ENCODE measurements at places on chromosomes 2 and 18.
A peak's percentile ranks its signal among the peaks of the same experiment; 100 is the strongest.

DNA sequence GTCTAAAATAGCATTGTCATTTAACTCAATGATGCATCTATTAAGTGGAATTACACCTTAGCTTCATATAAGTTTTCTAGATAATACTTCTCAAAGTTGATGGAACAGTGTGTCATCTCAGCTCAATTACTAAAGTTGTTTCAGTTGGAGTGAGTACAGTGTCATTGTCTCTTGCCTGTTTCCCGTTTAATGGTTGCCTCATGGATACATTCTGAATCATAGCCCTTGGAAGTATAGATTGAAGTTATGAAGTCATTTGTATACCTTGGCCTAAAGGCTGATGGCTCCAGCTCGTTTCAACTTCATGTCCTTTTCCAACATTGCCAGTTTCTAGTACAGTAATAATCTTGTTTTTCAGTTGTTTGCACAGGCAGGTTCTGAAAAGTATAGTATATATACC lies 130.5 kb upstream of the NOSTRIN start:
- DNase-seq = no peak

DNA sequence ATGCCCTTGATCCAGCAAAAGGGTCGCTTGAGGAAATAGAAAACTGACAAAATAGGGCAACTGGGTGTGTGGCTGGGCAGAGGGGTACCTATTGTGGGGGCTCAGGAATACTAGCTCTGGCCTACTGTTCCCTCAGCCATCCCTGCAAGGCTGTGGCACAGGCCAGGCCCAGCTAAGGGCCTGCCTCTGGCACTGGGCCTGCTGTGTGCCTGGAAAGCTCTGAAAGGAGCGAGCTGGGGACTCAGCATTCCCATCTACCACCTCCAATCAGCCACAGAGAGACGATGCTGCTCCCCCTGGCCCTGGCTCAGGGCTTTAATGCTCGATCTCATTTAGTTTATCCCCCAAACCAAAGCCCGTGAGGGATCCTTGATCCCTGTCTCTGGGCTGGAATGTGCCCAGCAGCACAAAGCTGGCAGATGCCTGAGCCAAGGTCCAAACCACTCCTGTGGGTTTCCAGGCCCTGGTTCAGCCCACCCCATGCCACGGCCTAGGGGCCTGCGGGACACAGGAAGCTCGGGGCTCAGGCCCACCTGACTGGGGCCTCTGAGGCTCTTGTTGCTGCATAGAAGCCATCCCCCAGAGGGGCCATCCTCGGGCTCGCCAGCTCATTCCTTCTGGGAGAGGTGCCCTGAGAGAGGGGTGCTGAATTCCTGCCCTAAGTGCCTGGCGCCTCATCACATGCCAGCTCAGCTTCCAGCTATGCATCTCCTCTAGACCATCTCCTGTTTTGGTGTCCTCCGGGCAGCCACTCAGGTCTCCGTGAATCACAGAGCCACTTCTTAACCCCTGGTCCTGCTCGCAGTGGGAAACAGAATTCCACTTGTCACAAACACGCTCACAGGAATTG lies 43.0 kb upstream of the KCNF1 start:
- DNase-seq = peak; percentile 16

GRCh38 chr2:36394804-36395203 lies 39.2 kb downstream of the CRIM1 start:
- no peak for DNase-seq

DNA sequence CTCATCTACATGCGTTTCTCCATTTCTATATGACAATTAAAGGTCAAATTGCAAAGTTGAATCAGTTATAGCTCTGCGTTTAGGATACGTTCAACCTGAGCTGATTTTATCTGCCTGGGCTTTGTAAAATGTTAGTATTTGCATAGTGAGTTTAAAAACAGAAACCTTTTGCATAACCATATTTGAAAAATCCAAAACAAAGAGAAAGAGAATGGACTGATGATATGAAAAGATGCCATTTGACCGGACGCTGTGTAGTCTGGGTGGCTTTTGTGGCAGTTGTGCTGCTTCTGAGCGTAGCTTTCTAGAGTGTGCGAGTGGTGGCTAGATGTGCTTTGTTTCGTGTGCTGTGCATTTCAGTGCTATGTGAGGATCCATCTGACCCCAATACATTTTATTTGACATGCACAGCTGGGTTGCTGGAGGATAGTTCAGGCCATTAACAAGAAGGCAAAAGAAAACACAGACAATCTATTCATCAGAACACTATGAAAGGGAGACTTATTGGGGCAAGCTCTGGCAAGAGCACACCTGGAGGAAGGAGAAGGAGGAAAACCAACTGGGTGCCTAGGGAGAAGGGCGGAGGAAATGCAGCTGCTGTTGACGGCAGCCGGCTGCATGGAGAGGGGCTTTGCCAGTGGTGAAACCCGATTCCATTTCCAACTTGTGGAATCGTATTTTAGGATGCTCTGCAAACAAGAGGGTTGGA lies 126.8 kb downstream of the ACOXL start:
- no peak for DNase-seq

GRCh38 chr2:40367652-40368051 lies 84.2 kb downstream of the SLC8A1 start:
- DNase-seq = no peak

DNA sequence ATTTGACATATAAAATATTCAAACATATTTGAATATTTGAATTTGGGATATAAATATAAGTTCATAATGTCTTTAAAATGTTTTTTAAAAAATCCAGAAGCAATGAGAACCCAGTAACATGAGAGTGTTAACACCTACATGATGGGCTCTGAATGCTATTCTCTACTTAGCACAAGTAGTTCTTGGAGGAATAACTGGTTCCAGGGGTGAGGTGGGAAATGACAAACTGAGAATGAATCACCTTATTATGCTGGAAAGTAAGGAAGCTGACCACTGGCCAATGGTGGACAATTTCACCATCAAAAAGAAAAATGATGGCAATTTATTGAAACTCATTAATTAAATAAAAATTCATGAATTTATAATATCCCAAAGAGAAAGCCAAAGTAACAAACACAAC lies 79.6 kb upstream of the NABP1 start:
- DNase-seq = no peak

GRCh38 chr2:134550566-134551164 lies 168.1 kb downstream of the TMEM163 start:
- DNase-seq = no peak

GRCh38 chr18:74268175-74268574 lies 23.6 kb downstream of the CYB5A start:
- no peak for DNase-seq

GRCh38 chr2:154696369-154696768 lies 2.1 kb upstream of the KCNJ3 start:
- no peak for DNase-seq

- no peak for DNase-seq
These were observed 958.3 kb downstream of the TSN start for GRCh38 chr2:122713800-122714199.

GRCh38 chr2:20929721-20930120 lies 106.8 kb upstream of the LDAH start:
- no peak for DNase-seq

DNA sequence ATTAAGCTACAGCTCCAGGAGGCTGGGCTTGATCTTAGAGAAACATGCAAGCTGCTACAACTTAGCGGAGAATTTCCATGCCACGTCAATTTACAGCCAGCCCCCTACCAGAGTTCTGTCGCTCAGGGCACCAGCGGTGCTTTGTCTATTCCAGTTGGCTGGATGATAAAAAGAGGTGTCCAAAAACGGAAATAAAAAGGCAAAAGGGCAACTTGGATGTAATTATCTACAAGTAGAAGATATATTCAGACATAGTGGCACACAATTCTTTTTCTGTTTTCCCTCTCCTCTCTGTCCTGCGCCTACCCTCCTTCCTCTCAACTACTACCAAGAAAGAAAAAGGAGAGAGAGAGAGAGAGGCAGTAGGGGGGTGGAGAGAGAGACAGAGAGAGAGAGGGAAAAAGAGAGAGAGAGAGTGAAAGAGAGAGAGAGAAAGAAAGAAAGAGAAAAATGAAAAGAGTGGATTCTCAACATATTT lies 363 bp upstream of the RFTN2 start:
- DNase-seq = no peak

DNA sequence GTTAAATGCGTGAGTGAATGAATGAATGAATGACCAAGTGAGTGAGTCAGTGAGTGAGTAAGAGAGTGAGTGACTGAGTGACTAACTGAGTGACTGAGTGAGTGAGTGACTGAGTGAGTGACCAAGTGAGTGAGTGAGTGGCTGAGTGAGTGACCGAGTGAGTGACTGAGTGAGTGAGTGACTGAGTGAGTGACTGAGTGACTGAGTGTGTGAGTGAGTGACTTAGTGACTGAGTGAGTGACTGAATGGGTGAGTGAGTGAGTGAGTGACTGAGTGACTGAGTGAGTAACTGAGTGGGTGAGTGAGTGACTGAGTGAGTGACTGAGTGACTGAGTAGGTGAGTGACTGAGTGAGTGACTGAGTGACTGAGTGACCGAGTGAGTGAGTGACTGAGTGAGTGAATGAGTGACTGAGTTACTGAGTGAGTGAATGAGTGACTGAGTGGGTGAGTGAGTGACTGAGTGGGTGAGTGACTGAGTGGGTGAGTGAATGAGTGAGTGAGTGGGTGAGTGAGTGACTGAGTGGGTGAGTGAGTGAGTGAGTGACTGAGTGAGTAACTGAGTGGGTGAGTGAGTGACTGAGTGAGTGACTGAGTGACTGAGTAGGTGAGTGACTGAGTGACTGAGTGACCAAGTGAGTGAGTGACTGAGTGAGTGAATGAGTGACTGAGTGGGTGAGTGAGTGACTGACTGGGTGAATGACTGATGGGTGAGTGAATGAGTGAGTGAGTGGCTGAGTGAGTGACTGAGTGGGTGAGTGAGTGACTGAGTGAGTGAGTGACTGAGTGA lies 11.3 kb downstream of the MAL start:
- DNase-seq = no peak

DNA sequence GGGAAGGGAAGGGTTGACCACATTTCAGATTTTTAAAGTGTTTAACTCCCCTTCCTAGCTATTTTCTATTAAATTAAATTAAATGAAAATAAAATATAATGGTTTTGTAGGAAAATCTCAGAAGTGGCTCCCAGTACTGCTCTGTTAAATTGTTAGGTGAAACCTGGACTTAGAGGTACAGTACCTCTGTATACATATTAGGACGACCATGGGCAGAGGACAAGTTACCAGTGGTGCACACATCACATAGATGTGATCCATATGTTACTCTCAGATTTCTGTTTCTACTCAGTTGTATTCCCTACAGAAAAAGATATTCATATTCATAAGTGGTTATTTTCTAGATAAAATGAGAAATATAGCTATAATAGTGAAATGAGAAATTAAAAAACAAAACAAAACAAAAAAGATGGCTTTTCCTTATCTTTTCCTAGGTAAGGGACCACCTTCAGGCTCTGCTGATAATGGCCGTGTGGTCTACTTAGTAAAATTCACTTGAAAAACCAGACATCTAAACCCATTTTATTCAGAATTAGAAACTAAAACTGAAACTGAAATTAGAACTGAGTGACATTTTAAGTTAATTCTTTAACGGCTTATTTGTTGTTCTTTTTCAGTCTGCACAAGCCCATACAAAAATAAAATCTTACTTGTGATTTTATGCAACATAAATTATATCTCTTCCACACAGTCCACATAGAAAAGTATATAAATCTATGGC lies 832.5 kb upstream of the CHAC2 start:
- no peak for DNase-seq

GRCh38 chr2:74381751-74382150 lies 1.6 kb upstream of the DCTN1 start:
- no peak for DNase-seq
